ENCODE measurements at places on chromosomes 1 and 21.

GRCh38 chr1:218475699-218476098, 130.6 kb downstream of the TGFB2 start:
- no peak for DNase-seq

- no peak for DNase-seq
These were observed 549.9 kb downstream of the PTPRU start for GRCh38 chr1:29786195-29786594.

DNA sequence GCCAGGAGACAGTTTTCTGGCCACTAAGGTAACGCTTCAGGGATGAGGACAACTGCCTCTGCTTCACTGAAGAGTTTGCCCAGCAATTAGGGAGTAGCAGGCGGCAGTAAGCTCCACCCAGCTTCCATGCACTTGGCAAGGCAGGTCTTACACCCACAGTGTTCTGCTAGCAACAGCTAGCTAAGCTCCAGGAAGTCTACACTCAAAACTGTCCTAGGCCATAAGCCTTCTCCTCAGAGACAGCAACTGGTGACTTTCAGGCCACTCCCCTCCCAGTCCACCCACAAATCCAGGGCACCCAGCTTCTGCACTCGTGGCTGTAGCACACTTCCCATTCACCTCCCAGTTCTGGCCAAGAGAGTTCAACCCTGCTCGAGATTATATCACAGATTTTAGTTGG, 47.3 kb downstream of the KMO start:
- DNase-seq: peak; percentile 14

GRCh38 chr1:193408782-193409293, 222.4 kb upstream of the B3GALT2 start:
- DNase-seq: peak; percentile 13

GRCh38 chr1:163068716-163069115, 445 bp upstream of the RGS4 start:
- DNase-seq: no peak

DNA sequence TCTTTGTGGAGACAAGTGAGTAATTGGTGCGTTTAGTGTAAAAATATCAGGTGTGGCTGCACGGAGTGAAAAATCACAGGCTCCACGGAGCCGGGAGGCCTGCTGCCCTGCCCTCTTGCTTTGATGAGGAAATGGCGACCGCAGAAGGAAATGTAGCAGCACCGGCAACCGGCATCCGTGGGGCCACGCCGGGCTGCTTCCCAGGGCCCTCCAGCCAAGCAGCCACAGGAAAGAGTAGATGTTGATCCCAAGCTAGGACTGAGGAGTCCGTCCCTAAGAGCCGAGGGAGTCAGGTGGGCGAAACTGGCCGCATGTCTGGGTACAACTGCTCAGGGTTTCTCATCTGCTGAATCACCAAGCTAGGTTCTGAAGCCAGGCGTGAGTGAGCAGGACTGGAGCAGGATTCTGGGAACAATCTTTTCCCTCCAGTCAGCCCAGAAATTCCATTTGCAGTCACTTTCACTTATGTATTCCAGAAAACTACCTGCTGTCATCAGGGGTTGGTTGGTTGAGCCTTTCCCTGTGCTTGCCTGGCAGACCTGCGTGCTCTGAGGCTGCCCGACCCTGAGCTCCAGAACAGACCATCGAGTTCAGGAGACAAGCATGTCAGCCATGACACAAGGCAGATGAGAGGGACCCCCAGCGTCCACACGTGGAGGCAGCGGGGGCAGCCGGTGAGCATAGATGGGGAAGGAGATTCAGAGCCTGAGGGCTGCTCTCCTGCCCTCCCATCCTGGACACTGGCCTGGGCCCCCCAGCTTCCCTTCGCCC, 5.8 kb upstream of the ITGB2 start:
- DNase-seq: peak; percentile 43

GRCh38 chr1:90198616-90199332, 203.9 kb downstream of the ZNF326 start:
- DNase-seq: no peak

DNA sequence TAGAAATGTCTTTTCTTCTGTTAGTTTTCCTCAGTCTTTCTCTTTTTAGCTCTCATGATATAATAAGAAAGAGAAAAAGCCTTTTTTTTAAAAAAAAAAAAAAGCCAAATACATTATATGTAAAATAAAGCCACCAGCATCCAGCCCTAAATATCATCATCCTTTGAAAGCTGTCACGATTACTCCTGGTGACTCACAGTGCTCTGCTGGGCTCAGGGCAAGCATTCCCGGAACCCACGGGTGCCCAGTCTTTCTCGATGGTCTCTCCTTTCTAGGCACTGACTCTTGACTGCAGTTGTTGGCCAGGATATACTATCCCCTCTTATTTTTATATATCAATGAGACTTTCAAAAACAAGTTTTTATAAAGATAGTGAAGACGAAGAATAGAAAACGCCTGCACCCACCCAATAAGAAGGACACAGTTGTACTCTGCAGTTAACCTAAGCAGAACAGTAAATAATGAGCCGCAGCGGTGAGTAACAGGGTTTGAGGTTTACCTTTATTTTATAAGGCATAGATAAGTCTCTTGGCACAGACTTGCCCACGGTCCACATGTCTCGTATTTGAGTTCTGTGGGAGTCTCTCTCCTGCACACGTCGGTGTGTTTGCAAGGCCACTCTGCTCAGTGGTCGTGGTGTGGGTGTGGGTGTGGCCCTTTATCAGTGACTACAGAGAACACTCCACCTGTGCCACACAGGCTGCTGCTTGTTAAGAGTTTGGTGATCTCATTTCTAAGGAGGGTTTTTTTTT, 15.7 kb upstream of the MX2 start:
- no peak for DNase-seq

DNA sequence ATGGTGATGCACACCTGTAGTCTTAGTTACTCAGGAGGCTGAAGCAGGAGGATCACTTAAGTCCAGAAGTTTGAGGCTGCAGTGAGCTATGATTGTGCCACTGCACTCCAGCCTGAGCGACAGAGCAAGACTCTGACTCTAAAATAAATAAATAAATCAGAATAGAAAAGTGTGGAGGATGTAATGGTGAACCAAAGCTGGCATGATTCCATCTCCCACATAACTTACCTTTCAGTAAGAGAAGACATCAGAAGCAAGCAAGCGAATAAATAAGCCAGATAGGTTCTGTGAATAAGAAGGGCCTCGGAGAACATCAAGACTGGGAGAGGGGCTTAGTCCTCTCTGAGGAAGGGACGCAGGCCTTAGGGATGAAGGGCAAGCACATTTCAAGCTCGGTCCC, 59.5 kb downstream of the TOMM20 start:
- DNase-seq: no peak

DNA sequence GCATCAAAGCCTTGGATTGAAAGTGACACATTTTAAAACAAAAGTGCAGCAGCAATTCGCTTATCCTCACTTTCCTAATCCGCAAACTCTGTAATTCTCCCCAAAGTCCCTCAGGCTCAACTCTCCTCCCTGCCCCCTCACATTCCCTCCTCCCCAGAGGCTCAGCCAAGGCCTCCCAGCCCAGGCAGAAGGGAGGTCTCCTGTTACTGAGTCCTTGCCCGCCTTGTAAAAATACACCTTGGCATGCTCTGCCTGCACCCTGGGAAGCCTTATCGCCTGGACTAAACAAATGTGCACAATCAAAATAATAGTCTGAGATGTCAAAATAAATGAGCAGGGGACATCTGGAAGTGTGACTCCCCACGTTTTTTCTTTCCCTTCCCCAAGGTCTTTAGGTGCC, 109.7 kb downstream of the PLXNA2 start:
- no peak for DNase-seq

GRCh38 chr1:73056826-73057225, 774.5 kb upstream of the NEGR1 start:
- DNase-seq: no peak

DNA sequence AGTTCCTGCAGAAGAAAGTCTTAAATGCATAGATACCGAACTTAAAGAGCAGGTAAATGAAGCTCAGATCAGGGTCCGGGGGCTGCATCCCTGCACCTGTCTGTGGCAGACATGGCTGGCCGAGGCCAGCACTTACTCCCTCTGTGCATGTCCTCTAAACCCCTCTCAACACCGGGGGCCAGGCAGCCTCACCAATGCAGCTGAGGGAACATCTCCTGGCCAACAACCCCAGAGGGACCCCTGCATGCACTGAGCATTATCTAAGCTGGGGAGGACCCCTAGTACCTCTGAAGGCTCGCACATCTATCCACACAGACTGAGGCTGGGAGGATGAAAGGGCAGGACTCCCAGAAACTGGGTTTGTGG, 18.4 kb downstream of the TTC34 start:
- no peak for DNase-seq

GRCh38 chr1:14741532-14741931, 143.0 kb downstream of the KAZN start:
- DNase-seq: peak; percentile 33

- DNase-seq: no peak
These were observed 66.2 kb downstream of the SGIP1 start for GRCh38 chr1:66599899-66600737.

DNA sequence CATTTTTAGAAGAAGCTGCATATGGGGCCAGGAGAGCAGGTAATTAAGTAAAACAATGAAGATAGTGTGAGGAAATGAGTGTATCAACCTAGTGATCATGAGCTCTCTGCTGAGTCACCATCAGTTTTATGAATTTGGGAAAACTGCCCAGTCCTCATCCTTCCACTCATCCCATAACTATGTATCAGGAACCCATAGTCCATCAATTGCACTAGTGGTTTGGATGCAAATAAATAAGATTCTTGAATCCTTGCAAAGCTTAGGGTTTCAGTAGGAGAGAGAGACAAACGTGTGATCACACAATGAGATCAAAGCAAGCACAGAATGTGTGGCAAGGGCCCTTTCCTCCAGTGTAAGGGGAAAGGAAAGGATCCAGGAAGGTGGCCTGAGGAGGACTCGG, 145.6 kb downstream of the ZZZ3 start:
- DNase-seq: no peak

DNA sequence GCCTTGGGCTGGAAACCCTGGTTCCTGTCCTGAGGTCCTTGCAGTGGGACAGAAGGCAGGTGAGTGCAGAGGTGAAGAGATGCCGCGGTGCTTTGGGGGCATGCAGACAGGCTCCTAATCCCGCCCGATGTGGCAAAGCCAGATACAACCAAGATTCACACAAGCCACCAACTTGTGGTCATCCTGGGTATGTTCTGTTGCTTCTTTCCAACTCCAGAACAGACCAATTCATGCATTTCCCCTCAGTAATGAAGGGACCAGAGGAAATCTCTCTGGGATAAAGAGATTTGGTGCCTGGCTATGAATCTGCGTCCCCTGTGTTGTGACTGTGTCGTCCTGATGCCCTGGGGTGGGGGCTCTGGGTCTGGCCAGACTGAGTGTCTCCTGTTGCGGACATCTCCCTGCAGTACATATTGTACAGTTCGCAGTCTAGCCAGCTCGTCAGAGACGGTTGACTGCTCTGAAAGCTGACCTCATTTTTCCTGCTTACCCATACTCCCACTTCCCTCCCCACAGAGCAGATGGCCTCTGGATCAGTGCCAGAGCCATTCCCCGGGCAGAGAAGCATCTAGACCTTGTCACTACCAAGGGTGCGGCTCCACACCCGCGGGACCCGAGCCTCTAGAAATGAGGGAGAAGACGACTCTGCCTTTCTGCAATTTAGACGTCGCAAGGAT, 216.3 kb downstream of the KIF26B start:
- DNase-seq: no peak

DNA sequence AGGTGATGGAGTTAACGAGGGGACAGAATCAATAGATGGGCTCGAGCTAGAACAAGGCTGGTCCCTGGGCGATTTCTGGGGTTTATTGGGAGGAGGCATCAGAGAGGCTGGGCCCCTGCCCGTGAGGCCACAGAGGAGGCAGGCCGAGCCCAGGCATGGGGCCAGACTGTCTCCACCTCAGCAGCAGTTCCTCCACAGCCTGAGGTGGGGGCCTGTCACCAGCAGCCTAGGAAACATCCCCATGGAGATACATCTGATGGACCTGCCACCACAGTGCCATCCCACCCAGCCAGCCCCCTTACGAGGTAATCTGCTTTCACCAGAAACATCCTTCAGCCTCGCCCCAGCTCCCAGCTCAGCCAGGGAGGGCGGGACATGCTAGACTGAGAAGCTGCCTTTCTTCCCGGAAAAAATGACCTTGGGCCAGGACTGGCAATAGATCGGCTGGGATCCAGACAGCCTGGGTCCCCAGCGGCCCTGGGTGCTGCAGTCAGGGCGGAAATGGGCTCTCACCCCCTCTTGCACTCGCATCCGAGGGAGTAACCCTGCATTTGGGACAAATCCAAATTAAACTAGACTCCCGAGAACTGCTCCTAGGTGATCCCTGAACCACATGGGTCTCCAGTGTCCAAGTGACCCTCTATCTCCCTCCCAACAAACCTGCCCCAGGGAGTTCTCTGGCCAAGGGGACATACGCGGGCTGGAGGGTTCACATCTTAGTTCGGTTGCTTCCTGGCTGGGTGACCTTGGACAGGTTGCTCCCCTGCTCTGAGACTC, 10.0 kb upstream of the EPHA8 start:
- DNase-seq: no peak

DNA sequence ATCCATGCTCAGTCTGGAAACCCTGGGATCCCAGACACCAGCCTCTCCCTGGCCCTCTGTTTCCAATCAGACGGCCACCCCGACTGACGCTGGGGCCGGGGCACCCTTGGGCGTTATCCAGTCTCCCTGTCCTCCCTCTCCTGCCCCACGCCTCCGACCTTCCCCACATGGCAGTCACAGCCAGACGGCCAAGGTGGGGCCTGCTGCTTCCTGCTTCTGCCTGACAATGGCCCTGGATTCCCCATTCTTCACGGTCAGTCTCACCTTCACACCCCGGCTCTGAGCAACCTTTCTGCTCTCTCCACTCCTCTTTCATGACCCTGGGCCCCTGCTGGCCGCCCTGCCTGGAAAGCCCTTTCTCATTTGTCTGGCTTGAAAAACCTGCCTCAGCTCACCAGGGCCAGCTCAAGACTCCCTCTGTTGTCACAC, 6.6 kb downstream of the GNG4 start:
- no peak for DNase-seq

GRCh38 chr1:62901650-62902049, 117.7 kb downstream of the ATG4C start:
- no peak for DNase-seq

DNA sequence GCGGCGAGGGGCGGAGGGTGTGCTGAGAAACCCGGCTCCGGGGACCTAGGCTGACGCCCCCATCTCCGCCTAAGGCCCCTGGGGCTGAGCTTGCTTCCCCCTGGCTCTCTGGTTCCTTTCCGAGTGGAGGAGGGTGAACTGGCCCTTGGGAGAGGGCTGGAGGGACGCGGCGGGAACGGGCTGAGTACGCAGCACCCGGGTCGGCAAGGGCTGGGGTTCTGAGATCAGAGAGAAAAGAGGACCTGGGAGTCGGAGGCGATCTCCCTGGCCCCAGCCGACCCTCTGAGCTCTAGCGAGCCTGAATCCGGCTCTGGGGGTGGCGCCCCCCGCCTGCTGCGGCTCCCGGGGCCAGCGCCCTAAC, 270.8 kb downstream of the FOXD2 start:
- DNase-seq: no peak
